ENCODE measurements at places on chromosomes 1 and 21. TPM values are rescaled to one million over a fixed set of nuclear protein-coding genes. Genes with fewer than 3 reads are reported as not detected.

Gene RBBP5
- 9.3 TPM for total RNA-seq

DNA sequence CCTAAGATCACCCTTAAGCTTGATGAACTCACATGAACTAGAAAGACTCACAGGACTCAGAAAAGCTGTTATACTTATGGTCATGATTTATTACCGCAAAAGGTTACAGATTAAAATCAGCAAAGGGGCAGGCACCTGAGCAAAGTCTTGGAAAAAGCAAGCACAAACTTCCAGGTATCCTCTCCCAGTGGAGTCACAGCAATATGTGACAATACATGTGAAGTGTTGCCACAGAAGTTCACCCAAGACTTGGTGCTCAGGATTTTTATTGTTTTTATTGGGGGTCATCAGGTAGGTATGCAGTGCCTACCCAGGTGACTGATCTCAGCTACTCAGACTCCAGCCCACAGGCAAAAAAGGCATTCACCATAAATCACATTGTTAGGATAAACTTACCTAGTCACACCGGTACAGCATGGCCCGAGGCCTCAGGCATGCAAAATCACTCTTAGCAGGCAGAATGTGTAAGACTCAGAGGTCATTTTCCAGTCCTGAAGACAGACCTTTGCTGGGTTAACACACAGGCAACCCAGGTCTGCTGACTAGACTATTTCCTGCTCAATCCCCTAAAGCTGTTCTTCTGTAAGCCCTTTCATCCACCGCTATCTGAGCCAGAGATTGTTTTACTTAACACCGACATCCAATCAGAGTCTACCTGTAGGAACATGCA is 55.6 kb downstream of the SSX2IP start:
- no peak for DNase-seq

- no peak for DNase-seq
Measured at GRCh38 chr1:226571893-226572292, 23.3 kb downstream of the STUM start.

Gene SLAMF1
- 0.27 TPM for total RNA-seq

DNA sequence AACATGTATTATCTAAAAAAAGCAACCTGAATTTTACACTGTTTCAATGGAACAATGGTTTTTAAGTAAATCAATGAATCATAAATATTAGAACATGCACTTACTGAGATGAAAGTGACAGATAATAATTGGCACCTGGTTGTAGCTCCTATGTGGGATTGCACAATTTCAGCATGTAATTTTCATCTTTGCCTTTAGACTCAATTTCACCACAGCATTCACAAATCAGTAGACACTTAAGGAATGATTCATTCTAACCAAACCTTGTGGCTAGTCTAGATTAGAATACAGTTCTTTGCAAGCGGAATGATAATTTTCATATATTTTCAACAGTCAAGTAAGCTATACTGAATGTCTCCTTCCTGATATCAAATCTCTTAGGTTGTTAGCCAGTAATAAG is 853.4 kb downstream of the KCNT2 start:
- no peak for DNase-seq

- DNase-seq, result no peak
Measured at GRCh38 chr1:19369396-19370090, 57.4 kb downstream of the SLC66A1 start.

GRCh38 chr1:151361883-151362282 is 10.6 kb downstream of the SELENBP1 start:
- DNase-seq, result no peak

Gene RIMS3
- total RNA-seq, result 0.81 TPM

GRCh38 chr1:35539824-35540261 is 17.4 kb downstream of the KIAA0319L start:
- no peak for DNase-seq

GRCh38 chr1:117609471-117609911 is 3.6 kb downstream of the TENT5C start:
- peak; percentile 64 for DNase-seq

DNA sequence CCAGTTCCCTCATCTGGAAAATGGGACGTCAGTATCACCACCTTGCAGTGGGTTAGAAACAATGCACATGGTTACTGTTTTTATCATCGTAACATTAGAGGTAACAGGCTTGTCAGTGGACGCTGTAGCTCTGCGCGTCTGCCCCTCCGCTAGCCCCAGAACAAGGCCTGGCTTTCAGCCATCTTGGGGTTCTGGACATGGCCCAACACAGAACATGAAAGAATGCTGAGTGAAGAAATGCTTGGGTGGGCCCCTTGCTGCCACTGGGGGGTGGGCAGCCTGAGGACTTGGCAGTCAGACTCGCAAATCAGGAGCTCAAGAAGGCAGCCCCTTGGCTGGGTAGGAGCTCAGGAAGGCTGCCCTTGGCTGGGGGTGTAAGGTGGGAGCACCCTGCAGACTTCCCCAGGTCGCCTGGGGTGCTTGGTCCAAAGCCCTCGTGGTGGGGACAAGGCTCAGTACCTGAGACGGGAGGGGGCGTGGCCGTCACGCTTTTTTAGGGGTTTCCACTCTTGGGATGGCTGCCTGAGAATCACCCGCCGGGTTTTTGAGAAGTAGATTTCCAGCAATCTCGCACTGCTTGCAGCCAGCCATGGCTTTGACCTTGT is 51.7 kb downstream of the SLC37A1 start:
- peak; percentile 19 for DNase-seq

Gene LINGO4
- 0.78 TPM for total RNA-seq

Gene TARS2
- 28.0 TPM for total RNA-seq

Gene IFI44L
- 3.3 TPM for total RNA-seq

GRCh38 chr1:108708691-108709660 is 3.7 kb upstream of the FNDC7 start:
- peak; percentile 46 for DNase-seq

DNA sequence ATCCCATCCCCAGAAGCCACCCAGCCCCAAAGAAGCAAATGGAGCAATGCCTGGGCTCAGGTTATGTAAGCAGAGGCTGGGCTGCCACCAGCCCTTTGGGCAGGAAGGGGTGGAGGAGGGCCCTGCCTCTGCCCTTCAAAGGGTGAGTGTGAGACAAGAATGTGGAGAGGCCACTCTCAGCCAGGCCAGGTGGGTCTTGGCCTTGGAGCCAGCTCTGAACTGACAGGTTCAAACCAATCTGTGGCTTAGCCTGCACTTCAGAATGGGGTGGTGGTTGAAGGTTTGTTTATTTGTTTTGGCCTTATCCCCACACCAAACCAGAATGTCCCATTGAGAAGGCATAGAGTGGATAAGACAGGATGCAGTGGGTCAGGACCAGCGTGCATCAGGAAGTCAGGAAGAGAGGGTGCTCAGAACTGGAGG is 29.8 kb downstream of the C1orf116 start:
- no peak for DNase-seq

- DNase-seq, result no peak
Measured at GRCh38 chr1:26791148-26791547, 3.4 kb downstream of the PIGV start.

DNA sequence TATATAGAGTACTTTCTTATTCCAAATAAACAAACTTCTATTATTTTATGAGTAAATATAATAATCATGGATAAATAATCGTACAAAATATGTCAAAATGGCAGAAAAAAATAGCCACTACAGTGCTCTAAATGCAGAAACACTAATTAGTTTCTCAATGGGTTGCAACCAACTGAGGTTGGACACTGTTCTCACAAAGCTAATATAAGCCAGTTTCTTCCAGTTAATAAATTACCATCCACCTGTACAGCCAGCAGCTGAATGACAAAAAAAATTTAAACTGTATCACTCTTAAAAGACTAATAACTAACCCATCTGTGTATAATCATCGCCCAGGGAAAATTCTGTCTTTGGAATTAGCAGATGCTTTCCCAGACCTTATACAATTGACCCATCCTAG is 36.9 kb downstream of the GDAP2 start:
- no peak for DNase-seq

Measured in Right ventricle myocardium superior (tissue), 1 donor.